ENCODE measurements at places on chromosomes 2 and 18.

GRCh38 chr2:47510745-47511144, 107.8 kb downstream of the MSH2 start:
- no peak for DNase-seq

DNA sequence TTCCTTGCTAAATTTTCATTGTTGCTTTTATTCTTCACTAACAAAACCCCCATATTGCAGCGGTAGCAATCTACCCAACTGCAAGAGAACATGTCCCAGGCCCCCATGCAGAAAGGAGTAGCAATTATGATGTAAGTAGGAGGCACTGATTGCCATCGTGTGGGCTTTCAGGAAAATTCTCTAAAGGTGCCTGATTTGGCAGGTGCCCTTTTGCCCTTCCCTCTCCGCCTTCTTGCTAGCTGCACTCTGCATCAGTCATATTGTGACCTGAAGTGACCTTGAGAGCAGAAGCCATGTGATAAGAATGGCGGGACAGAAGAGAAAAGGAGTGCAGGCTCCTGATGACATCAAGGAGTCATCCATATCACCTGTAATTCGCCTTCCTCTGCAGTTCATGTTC, 112.1 kb downstream of the NCKAP5 start:
- DNase-seq = no peak

DNA sequence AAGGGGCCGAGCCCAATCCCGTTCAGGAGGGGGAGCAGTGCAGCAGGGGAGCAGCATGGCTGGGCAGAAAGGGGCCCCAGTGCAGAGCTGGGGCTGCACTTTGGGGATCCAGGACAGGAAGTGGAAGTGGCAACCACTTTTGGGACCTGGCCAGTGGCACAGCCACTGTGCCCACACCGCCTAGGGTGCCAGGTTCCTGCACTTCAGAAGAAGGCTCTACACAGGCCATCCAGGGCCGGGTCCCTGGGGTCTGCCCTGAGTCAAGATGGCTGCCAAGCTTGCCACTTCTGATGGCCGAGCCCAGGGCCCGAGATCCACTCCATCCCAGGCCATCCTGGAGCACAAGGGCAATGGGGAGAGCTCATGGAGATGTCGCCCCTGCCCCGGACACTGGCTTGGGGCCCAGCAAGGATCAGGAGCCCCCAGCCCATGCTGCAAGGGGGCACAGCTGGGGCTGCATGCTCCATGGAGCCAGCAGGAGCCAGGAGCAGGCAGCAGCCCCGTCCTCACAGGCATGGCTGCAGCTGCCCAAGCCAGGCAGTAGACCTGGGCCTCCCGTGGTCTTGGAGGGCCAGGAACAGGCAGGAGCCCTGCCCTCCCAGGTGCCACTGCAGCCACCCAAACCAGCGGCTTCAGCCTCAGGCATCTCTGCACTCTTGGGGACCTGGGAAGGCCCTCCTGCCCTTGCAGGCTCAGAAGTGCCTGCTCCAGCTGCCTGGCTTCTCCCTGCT, 35.0 kb upstream of the ID2 start:
- DNase-seq = no peak

DNA sequence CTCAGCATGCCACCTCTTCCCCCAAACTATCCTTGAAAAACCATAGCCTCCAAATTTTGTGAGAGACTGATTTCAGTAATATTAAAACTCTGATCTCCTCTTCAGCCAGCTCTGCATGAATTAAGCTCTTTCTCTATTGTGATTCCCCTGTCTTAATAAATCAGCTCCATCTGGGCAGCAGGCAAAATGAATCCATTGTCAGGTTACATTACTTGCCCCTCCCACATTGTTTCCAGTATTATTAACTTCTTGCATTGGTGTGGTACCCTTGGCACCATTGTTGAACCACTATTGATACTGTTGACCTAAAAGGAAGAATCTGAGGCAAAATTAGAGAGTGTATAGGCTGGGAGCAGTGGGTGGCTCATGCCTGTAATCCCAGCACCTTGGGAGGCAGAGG, 512.2 kb upstream of the VRK2 start:
- no peak for DNase-seq

DNA sequence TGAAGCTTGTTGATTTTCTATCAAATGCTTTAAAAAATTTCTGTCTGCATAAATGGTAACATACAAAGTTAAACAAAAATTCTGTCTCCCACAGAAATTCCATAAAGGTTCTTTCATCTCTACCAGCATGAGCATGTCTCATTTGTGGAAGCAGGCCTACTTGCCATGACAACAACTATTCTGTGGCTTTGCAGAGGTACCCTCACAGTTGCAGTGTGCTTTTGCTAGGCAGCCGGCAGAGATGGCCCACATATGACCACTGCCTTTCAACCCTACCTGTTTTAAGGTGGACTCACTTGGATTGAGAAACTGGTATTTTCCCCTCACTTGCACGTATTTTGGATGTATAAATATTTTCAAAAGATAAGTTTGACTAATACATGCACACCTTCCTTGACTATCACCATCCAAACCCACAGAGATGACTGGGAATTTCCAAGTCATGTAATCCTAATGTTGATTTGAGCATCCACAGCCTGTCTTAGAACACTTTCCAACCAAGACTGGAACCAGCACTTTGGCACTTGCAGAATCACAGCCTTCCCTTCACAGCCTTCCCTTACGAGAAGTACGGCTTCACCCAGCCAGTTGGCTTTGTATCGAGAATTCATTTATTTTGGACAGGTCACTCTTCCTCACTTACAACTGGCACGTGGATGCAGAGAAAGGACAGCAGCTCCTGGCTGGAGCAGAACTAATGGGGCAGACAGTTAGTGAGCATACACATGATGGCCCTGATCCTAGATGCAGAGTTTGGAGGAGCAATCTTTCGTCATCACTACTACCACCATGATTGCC, 9.3 kb upstream of the FHL2 start:
- no peak for DNase-seq

GRCh38 chr2:72141032-72141645, 6.5 kb downstream of the CYP26B1 start:
- no peak for DNase-seq

GRCh38 chr18:27685807-27686412, 491.0 kb downstream of the CDH2 start:
- DNase-seq = no peak

DNA sequence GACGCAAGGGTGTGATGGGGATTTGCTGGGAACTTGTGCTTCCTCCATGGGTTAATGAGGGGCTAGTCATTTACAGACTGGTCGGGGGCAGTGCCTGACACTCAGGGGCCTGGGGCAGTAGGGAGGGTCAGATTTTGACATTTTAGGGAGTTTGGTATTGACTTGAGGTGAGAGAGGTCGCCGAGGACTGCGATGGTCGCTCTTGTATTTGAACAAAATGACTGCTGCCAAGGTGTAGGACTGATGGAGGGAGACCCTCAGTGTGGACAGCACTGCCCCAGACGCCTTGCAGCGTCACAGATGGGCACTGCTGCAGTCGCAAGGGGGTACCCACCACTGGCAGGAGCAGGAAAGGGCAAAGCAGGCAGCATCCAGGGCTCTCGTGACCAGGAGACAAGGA, 182.9 kb downstream of the RTP5 start:
- no peak for DNase-seq

DNA sequence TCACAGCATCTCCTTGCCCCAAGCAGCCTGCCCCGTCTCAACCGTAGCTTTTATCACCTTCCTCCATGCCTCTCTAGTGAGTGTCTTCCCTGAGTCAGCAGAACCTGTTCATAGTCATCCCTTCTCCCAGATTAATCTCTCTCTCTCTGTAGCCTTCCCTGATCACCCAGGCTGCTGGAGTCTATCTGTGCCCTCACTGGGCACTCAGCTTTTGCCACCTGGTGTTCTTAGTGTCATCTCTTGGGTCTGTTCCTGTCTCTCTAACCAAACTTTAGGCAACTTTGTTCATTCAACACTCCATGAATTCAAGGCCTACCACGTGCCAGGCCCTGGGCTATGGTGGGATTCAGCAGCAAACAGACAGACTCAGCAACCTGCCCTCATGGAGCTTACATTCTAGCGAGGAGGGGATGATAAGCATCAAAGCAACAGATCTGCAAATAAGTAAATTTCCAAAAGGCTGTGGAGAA, 159.1 kb downstream of the SMAD7 start:
- no peak for DNase-seq

DNA sequence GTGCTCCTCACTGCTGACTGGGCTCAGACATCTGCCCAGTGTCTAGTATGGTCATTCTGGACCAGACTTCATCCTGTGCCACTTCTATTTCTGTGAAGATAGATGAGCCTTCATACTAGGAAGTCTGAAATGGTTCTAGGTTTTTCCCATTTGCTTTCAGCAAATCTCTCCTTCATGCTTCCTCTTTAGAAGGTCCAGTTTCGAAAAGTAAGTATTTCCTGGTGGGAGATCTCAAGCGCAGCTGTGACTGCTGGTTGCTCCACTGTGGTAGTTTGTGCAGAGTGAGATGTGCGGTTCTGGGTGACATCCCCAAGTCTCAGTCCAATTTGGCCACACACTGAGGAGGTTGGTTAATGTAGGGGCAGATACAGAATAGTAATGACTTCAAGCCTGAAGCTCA, 14.4 kb downstream of the IL36B start:
- no peak for DNase-seq

- no peak for DNase-seq
Measured at GRCh38 chr18:23853448-23854195, 160.9 kb upstream of the TTC39C start.

DNA sequence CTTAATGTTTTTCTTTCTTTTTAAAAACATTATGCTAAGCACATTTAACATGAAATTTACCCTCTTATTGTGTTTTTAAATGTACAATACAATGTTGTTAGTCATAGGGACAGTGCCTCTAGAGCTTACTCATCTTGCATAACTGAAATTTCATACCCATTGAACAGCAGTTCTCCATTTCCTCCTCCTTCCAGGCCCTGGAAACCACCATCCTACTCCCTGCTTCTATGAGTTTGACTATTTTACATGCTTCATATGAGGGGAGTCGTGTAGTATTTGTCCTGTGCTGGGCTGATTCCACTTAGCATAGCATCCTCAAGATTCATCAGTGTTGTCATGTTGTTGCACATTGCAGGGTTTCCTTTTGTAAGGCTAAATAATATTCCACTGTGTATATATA, 92.6 kb downstream of the SPATS2L start:
- DNase-seq = no peak

- no peak for DNase-seq
Measured at GRCh38 chr2:157559061-157559460, 69.6 kb downstream of the ACVR1C start.

- no peak for DNase-seq
Measured at GRCh38 chr18:29154196-29154757, 977.3 kb upstream of the CDH2 start.

DNA sequence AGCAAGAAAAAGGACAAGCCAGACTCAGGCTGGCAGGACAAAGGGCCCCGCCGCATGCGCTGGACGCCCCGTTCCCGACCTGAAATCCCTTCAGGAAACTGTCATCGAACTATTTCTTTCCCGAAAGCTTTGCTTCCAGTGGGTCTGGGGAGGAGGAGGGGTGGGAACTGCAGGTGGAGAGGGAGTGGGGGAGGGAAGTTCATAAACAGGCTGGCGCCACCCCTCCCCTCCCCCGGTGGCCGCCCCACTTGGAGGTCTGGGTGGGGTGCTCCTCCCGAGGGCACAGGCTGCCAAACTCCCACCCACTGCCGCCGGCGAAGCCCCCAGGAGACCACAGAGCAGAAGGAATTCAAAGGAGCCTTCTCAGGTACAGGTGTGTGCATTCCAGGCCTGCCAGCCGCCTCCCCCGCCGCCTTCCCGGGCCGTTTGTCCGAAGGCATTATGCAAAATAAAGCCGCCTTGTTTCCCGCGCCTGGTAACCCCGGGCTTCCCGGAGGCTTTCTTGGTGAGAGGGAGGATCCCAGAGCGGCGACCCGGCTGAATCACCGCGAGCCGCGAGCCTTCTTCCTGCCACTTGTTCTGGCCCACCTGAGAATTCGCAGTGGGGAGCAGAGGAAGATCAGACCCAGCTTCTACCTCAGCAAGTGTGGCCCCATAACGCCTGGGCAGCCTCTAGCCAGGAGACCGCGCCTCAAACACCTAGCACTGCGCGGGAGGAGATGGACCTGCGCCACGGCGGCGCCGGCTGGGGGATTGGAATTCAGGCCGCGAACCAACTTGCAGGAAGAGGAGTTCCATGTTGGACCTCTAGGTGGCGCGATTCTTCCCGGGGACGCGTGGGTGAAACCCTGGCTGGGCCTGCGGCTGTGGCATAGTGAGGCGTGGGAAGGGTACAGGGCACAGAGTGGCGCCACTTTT, 101.9 kb downstream of the FOXI3 start:
- DNase-seq = peak; percentile 65

- DNase-seq = no peak
Measured at GRCh38 chr18:46877329-46877987, 39.8 kb downstream of the PIAS2 start.

DNA sequence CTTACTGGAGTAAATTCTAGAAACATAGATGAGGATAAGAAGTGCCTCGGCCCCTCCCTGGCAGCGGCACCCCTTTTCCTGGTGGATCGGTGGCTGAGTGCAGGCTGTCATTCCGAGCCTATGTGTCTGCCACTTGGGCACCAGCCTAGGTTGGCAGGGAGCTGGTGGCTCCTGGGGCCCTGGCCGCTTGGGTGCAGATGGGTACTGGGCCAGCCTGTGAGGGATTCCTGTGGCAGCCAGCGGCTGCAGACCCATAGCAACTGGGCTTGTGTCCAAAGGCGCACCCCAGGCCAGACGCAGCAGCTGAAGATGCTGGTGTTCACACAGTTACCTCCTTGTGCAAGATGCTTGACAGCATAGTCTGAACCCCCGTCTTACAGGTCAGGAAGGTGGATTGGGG, 2.8 kb downstream of the SNORC start:
- DNase-seq = no peak

DNA sequence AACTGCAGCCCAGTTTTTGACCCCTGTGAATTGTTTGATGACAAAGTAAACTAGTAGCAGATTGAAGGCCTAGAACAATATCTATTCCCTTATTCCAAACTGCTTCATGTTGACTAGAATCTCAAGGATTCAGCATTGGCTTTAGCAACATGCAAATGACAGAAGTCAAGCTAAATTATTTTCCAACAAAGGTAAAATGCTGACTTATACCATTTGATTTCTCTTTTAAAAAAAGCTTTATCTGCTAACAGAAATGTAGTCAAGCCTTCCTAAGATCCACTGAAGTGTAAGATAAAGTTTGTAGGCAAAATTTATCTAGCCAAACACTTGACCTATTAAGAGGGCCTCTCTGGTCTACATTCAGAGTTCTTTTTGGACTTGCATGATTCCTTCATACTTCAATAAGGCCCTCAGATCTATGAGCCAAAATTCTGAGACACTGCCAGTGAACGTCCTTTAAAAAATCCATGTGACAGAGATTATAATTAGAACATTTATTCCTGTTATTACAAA, 9.5 kb upstream of the CYBRD1 start:
- DNase-seq = no peak

GRCh38 chr2:660586-661359, 16.4 kb downstream of the TMEM18 start:
- no peak for DNase-seq

Measured in GM13977 (cell line).